Activated naive CD8-positive, alpha-beta T cell treated with anti-CD3 and anti-CD28 coated beads, Interleukin-2, amount 10 ng/mL, durations not matched to agents 7 days and 5 days (primary cell): ENCODE measurements at places on chromosomes 12 and 14. TPM values are rescaled to one million over a fixed set of nuclear protein-coding genes. Genes with fewer than 3 reads are reported as not detected.

DNA sequence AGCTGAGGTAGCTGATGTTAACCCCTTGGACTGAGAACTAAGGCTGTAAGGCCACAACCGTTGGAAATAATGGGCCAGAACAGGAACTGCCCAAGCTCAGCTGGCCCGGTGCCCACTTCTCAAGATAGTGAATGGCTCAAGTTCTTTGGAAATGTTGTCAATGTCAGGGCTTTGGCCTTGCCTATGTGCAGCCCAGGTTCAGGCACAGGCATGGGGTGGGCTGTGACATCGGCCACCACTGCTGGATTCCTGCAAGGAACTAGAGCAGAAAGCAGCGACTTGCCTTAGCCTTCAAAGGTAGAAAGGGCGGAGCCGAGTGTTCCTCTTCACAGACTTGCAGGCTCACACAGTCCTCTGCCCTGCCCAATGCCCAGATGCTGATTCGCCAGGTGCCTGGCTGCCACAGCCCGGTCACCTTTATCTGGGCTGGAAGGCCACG is 291.2 kb downstream of the ZFP36L1 start:
- DNase-seq = no peak
- H3K36me3 ChIP-seq = peaks cover 2% of the 10 kb centered on the region
- peaks cover 3% of the 10 kb centered on the region for H3K27me3 ChIP-seq
- no peak overlapping the region for H3K27ac ChIP-seq
- no peak overlapping the region for H3K4me3 ChIP-seq
- peaks cover 9% of the 10 kb centered on the region for H3K4me1 ChIP-seq

- no peak for DNase-seq
- no peaks in the 10 kb centered on the region for H3K27me3 ChIP-seq
- H3K4me3 ChIP-seq = no peak overlapping the region
- no peaks in the 10 kb centered on the region for H3K4me1 ChIP-seq
- no peaks in the 10 kb centered on the region for H3K36me3 ChIP-seq
Measured at GRCh38 chr14:47526591-47527244, 148.7 kb downstream of the MDGA2 start.

GRCh38 chr14:103008768-103009357 is 48.5 kb downstream of the CDC42BPB start:
- no peak for DNase-seq
- no peak overlapping the region for H3K27ac ChIP-seq
- H3K4me3 ChIP-seq = no peak overlapping the region
- no peaks in the 10 kb centered on the region for H3K36me3 ChIP-seq

DNA sequence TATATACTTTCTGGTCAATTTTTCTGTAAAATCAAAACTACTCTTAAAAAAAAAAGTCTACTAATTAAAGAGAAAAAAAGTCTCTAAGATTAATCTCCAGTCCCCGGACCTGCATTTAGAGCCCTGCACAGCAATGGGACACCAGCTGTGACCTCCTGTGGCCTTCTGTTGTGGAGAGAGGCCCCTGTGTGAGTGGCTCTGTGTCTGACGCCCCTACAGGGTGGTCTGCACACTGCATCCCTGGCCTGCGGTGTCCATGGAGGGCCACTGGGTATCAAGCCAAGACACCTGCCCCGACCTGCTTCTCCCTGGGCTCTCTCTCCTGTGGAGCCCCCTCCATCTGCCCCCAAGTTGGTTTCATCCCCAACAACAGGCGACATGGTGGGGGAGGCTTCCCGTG is 248.0 kb upstream of the DIO3 start:
- no peak overlapping the region for H3K27ac ChIP-seq
- DNase-seq = no peak
- H3K27me3 ChIP-seq = peaks cover 5% of the 10 kb centered on the region
- H3K36me3 ChIP-seq = peaks cover 2% of the 10 kb centered on the region

- no peaks in the 10 kb centered on the region for H3K27me3 ChIP-seq
- peaks cover 2% of the 10 kb centered on the region for H3K4me1 ChIP-seq
- no peak for DNase-seq
- H3K36me3 ChIP-seq = peaks cover 10% of the 10 kb centered on the region
- H3K27ac ChIP-seq = no peak overlapping the region
Measured at GRCh38 chr12:50936821-50937530, 15.4 kb upstream of the HIGD1C start.

- H3K4me1 ChIP-seq = no peaks in the 10 kb centered on the region
- H3K36me3 ChIP-seq = no peaks in the 10 kb centered on the region
- no peak overlapping the region for H3K4me3 ChIP-seq
Measured at GRCh38 chr14:23646648-23647549, 10.7 kb downstream of the DHRS2 start.

DNA sequence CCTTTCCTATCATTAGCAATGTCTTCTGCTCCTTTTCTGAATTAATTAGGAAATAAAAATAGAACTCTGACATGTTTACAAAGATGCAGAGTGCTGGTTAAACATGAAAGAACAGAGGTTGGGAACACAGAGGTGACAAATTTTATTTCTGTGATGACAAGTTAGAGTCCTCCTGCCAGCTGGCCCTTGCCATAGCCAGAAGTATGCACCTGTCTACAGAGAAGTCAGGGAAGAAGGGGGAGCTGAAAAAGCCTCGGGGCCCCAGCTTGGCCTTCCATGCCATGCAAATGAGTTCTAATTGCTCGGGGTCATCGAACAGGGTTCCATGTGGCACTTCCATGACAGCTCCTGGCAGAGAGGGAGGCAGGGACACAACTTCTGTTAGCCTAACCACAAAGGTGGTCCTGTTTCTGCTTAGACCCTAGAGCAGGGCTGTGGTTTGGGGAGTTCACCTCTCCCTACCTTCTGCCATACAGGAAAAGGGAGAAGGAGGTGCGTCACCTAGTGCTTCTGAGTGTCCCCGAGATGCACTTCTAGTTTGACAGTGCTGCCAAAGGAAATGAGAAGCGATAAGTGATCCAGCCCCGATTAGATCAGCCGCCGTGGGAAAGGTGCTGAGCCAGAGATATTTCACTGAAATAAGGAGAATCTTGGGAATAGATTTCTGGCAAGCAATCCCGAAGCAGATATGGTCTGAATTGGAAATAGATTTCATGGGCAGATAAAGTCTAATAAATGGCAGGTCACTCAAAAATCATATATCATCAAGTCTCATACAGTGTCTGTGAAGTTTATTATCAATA is 155.8 kb upstream of the FOXN3 start:
- H3K27ac ChIP-seq = no peak overlapping the region
- no peaks in the 10 kb centered on the region for H3K27me3 ChIP-seq
- H3K4me1 ChIP-seq = peaks cover 7% of the 10 kb centered on the region
- no peak overlapping the region for H3K4me3 ChIP-seq

Gene FAM161B
- 3.5 TPM for total RNA-seq

- peaks cover 19% of the 10 kb centered on the region for H3K27me3 ChIP-seq
- H3K4me1 ChIP-seq = peaks cover 9% of the 10 kb centered on the region
- DNase-seq = no peak
- H3K36me3 ChIP-seq = no peaks in the 10 kb centered on the region
- H3K27ac ChIP-seq = no peak overlapping the region
- H3K4me3 ChIP-seq = no peak overlapping the region
Measured at GRCh38 chr12:55850893-55851292, 8.2 kb upstream of the MMP19 start.

GRCh38 chr14:26414926-26415325 is 182.9 kb downstream of the NOVA1 start:
- no peak overlapping the region for H3K27ac ChIP-seq
- H3K4me1 ChIP-seq = no peaks in the 10 kb centered on the region
- no peak for DNase-seq
- H3K36me3 ChIP-seq = no peaks in the 10 kb centered on the region
- H3K4me3 ChIP-seq = no peak overlapping the region
- H3K27me3 ChIP-seq = no peaks in the 10 kb centered on the region

GRCh38 chr12:43294916-43295315 is 257.1 kb downstream of the ADAMTS20 start:
- H3K4me1 ChIP-seq = no peaks in the 10 kb centered on the region
- no peak overlapping the region for H3K27ac ChIP-seq
- H3K36me3 ChIP-seq = no peaks in the 10 kb centered on the region
- no peaks in the 10 kb centered on the region for H3K27me3 ChIP-seq
- DNase-seq = no peak
- H3K4me3 ChIP-seq = no peak overlapping the region

DNA sequence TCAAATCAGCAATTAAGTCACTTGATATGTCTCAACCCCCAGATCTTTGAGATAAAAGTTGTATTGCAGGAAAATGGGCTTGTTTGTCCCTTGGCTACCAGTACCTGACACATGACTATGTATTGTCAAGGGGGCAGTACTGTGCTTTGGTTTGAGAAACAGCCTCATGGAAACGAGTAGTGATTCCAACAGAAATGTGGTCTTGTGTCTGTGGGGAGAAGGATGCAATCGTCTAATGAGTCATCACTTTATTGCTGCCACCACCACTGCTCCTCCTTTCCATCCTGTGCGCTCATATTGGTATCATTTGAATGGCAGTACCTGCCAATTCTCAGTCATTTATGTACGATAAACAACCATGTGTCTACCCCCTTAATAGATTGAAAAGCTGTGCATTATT is 72.8 kb upstream of the ARHGAP5 start:
- no peaks in the 10 kb centered on the region for H3K36me3 ChIP-seq
- DNase-seq = no peak
- no peak overlapping the region for H3K4me3 ChIP-seq
- no peaks in the 10 kb centered on the region for H3K4me1 ChIP-seq
- peaks cover 7% of the 10 kb centered on the region for H3K27me3 ChIP-seq
- H3K27ac ChIP-seq = no peak overlapping the region
